ENCODE measurements at places on chromosomes 2 and 18.

- no peak for DNase-seq
These were observed 1197.4 kb downstream of the SUCLG1 start for GRCh38 chr2:83261591-83262136.

- DNase-seq, result no peak
These were observed 578.1 kb downstream of the PIK3C3 start for GRCh38 chr18:42533009-42533575.

DNA sequence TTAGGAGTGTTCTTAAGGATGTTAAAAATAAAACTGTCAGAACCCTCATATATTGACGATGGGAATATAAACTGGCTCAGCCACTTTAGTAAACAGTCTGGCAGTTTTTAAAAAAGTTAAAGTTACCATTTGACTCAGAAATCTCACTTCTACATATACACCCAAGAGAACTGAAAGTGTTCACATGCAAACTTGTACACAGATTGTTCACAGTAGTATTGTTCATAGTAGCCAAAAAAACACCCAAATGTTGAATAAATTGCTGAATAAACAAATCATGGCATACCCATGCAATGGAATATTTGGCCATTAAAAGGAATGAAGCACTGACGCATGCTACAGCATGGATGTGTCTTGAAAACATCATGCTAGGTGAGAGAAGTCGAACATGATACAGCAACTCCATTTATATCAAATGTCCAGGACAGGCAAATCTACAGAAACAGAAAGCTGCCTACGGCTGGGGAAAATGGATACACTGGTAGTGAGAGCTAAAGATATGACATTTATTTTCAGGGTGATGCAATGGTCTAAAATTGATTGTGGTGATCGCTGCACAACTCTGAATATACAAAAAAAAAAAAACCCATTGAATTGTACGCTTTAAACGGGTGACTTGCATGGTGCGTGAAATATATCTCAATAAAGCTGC lies 10.1 kb downstream of the RPL31 start:
- DNase-seq, result no peak

- no peak for DNase-seq
These were observed 15.5 kb upstream of the IHH start for GRCh38 chr2:219076253-219076652.

GRCh38 chr2:140808211-140808610 lies 1322.6 kb downstream of the LRP1B start:
- no peak for DNase-seq

DNA sequence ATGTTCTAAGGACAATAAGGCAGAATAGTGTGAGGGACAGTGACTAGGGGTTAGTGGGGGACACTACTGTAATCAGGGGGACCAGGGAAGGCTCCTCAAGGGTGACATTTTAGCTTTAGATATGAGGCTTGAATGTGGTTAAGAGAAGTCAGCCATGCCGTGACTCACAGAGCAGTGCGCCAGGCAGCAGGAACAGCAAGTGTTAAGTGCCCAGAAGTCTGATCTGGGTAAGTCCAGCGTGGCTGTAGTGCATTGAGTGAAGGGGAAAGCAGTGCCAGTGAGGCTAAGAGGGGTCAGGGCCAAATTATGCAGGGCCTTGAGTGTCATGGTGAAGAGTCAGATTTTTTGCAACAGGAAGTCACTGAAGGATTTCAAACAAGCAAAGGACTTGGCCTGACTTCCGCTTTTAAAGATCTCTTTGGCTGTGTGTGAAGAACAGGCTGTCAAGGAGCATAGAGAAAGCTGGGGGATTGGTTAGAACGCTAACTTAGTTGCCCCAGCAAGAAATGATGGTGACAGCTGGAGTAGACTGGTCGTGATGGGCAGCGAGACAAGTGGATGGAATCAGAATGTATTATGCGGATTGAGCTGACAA lies 151.5 kb downstream of the MSH2 start:
- DNase-seq, result no peak

- DNase-seq, result no peak
These were observed 488.7 kb upstream of the TCF4 start for GRCh38 chr18:56076723-56077122.

DNA sequence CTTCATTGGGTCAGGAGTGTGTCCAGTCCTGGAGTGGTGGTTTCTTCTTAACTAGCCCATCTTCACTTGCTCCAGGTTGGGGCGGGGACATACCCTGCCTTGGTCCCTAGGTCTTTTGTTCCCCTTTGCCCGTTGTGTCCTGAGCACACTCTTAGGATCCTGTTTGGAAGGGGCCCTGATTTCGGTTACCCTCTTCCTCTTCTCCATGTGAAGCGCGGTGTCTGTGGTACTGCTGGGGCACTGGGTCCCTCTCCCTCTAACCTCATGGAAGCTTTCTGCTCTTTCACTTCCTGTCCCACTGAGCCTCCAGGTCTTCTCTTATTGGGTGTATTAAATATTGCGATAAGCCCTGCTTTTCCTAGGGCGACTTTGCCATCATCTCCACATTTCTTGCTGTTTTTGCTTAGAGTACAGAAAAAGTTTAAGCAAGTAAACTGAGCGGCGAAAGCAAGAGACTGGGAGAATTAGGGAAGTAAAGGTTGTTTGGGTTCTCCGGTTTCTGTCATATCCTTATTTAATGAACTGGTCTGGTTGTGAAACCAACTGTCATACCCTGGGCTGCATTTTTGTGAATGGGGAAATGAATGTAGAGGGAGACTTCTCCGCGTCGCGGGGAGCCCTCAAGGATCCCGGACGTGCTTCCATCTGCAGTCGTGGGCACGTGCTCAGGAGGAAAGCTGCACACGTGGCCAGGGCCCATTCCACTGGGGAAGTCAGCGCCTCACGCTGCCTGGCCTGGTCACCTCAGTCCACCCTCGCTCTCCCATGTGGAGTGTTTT lies 73.8 kb upstream of the B3GNT7 start:
- DNase-seq, result no peak
